NCI-H187 (cell line): ENCODE measurements at places on chromosomes 7 and 10.

DNA sequence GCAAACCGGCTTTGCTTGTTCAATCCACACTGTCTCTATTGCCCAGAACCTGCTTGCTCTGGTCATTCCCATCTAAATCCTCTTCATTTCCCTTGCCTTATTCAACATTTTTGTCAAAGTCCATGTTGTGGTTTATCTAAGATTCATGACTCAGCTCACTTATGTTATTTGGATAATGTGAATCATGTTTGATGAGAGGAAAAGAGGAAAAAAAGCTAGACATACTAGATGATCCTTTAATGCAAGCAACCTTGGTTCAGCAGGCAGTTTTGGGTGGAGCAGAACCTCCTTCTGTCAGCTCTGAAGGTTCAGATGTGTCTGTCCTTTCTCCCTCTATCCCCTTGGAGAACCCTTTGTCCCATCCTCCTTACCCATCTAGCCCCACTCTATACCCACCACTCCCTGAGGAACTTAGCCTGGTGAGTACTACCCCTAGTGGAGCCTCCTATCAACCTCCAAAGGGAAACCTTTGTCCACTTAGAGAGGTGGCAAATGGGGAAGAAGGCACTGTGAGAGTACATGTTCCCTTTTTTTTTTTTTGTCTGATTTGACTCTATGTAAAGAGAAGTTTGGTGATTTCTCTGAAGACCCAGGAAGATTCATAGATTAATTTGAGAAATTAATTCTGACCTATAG is 2.1 kb upstream of the SAMD9L start:
- no peak for DNase-seq

DNA sequence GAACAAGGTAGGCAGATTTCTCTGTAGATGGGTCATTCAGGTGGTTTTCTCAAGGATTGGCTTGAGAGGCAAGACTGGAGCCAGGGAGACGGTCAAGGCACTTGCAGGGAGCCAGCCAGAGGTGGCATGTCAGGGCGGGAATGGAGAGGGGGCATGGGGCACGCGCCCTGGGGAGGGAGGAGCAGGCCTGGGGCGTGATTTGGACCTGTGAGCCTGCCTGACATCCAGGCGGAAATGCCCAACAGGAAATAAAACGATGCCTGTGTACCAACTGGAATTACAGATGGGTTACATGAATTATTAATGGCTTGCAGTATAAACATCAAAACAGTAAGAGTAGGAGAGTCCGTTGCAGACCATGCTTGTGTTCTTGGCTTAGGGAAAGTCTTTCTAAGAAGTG is 8.6 kb upstream of the SUN1 start:
- no peak for DNase-seq

DNA sequence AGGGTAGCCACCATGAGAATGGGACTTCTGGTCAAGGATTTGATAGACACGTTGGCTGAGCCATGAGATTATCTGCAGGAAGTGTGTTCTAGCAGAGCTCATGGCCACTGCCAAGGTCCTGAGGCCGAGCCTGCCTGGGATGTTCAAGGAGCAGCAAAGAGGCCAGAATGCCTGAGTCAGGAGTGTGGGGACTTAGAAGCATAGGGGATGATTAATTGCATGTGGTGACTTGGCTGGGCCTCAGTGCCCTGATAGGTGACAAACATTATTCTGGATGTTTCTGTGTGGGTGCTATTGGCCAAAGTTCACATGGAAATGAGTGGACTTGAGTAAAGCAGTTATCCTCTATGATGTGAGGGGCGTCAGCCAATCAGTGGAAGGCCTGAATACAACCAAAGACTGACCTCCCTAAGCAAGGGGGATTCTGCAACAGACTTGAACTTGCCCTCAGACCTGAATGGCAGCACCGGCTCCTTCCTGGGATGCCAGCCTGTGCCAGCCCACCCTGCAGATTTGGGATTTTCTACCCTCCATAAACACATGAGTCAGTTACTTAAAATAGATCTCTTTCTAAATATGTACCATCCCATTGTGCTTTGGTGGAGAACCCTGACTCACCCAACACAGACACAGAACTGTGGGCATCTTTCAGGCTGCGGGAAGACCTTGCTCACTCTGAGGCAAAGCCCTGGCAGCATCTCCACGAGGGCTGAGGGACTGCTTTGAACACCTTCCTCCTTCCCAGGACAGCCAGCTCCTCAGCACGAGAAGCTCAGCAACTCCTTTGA is 363.9 kb upstream of the MGMT start:
- no peak for DNase-seq

GRCh38 chr10:60732807-60733516 is 45.3 kb upstream of the CDK1 start:
- DNase-seq = no peak
